ENCODE measurements at places on chromosomes 7 and 10.
A peak's percentile ranks its signal among the peaks of the same experiment; 100 is the strongest.

DNA sequence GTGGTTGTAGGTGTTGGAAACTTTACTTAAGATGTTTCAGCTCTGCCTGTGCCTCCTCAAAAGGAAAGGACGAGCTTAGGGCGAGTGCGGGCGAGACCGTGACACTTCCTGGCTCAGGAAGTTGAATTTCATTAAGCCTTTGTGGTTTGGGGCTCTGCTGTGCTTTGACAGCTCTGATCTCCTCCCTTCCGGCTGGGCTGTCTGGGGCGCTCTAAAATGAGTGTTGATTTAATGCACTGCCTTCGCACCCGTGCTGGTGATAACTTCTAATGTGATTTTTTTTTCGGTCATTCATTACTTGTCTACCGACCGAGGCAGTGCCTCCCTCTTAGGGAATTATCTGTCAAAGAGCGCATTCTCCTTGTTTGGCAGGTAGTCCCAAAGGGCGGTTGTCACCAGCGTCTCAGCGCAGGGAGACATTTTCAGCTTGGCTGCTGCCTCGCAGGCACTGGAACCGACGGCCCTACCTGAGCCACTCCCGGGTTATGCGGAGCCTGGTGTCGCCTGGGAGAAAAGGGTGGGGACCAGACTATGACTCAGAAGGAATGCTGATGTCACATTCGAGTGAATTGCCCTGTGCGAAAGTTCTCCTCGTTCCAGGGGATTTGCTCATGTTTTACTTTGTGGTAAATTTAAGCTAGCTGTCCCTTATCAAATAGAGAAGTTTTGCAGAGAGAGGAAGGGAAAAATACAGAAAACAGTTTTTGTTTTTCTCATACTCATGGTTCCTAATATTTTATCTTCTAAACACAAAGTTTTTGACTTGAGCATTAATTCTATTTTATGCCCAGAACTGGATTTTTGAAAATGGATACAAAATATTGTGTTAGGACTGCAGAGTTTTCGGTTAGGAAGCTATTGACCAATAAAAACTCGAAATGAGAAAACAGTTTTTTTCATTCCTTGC lies 920 bp downstream of the TES start:
- H3K36me3 ChIP-seq: no peaks in the 10 kb centered on the region
- H3K27me3 ChIP-seq: peaks cover 18% of the 10 kb centered on the region
- peak overlapping the region; percentile 90 for H3K27ac ChIP-seq
- peaks cover 5% of the 10 kb centered on the region for H3K4me1 ChIP-seq
- peak overlapping the region; percentile 84 for H3K4me3 ChIP-seq

GRCh38 chr10:51918884-51919325 lies 219.5 kb upstream of the CSTF2T start:
- no peaks in the 10 kb centered on the region for H3K4me1 ChIP-seq
- H3K27me3 ChIP-seq: no peaks in the 10 kb centered on the region
- no peak overlapping the region for H3K27ac ChIP-seq
- DNase-seq: peak; percentile 25
- no peak overlapping the region for H3K4me3 ChIP-seq

- DNase-seq: no peak
- no peaks in the 10 kb centered on the region for H3K27me3 ChIP-seq
- peaks cover 15% of the 10 kb centered on the region for H3K4me1 ChIP-seq
- H3K27ac ChIP-seq: peak overlapping the region; percentile 91
- H3K36me3 ChIP-seq: no peaks in the 10 kb centered on the region
Observed at GRCh38 chr10:100008708-100009282, 952 bp downstream of the DNMBP start.

DNA sequence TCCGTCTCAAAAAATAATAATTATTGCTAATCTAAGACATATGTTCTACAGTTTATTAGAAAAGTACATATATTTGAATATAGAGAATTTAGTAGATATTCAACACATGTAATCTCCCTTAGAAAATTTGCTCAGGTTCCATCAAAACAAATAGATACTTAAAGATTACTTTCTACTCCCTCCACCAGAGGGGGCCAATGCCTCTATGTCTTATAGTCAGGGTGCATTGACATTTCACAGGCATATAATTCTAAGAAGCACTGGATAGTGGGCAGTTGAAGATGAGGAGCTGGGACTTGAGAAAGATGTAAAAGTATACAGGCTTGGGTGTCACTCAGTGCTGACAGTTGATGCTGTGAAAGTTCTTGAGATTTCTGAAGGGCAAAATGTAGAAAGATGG lies 301.6 kb upstream of the HPS1 start:
- H3K4me1 ChIP-seq: no peaks in the 10 kb centered on the region
- no peak overlapping the region for H3K27ac ChIP-seq
- no peaks in the 10 kb centered on the region for H3K36me3 ChIP-seq
- DNase-seq: no peak

GRCh38 chr7:69269806-69270205 lies 328.5 kb upstream of the AUTS2 start:
- H3K4me1 ChIP-seq: no peaks in the 10 kb centered on the region
- no peaks in the 10 kb centered on the region for H3K27me3 ChIP-seq
- H3K36me3 ChIP-seq: no peaks in the 10 kb centered on the region
- H3K27ac ChIP-seq: no peak overlapping the region
- DNase-seq: no peak

- H3K36me3 ChIP-seq: no peaks in the 10 kb centered on the region
- DNase-seq: no peak
- H3K27me3 ChIP-seq: no peaks in the 10 kb centered on the region
Observed at GRCh38 chr7:41882745-41883420, 180.0 kb upstream of the INHBA start.

GRCh38 chr7:87148332-87148955 lies 3.8 kb upstream of the DMTF1 start:
- H3K4me3 ChIP-seq: no peak overlapping the region
- H3K27ac ChIP-seq: no peak overlapping the region
- no peaks in the 10 kb centered on the region for H3K27me3 ChIP-seq

GRCh38 chr10:97656777-97657176 lies 16.3 kb downstream of the PI4K2A start:
- no peak overlapping the region for H3K4me3 ChIP-seq
- H3K27me3 ChIP-seq: no peaks in the 10 kb centered on the region
- no peaks in the 10 kb centered on the region for H3K4me1 ChIP-seq
- H3K36me3 ChIP-seq: peaks cover 25% of the 10 kb centered on the region
- H3K27ac ChIP-seq: no peak overlapping the region
- no peak for DNase-seq

DNA sequence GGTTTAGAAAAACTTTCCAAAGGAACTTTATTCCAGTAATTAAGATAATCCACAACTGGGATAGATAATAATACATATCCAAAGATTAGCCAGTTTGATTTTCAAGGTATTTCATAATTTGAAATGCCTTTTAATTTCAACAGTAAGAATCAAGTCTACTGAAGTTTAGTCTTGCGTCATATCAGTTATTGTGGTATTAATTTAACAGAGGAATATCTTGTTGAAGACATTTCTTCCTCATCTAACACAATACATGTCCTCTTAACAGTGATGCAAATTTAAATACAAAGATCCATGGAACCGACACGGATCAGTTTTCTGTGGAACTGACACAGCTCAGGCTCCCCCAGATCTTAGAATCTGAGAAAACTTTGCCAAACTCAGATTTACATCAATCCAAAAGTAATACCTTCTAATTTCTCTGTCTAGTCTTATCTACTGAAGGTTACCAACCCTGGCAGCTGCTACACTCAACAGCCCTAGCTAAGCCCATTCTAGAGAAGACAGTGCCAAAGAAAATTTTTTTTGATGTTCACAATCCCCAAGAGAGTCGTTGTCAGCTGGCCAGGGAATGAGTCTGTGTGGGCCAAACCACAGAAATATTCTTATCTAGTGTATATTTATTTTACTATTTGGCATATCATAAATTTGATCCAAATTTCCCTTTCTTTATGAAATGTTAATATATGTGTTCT lies 365.2 kb upstream of the MEOX2 start:
- H3K36me3 ChIP-seq: no peaks in the 10 kb centered on the region
- no peak overlapping the region for H3K27ac ChIP-seq
- H3K4me1 ChIP-seq: peaks cover 4% of the 10 kb centered on the region
- H3K4me3 ChIP-seq: no peak overlapping the region
- DNase-seq: peak; percentile 91
- H3K27me3 ChIP-seq: no peaks in the 10 kb centered on the region

DNA sequence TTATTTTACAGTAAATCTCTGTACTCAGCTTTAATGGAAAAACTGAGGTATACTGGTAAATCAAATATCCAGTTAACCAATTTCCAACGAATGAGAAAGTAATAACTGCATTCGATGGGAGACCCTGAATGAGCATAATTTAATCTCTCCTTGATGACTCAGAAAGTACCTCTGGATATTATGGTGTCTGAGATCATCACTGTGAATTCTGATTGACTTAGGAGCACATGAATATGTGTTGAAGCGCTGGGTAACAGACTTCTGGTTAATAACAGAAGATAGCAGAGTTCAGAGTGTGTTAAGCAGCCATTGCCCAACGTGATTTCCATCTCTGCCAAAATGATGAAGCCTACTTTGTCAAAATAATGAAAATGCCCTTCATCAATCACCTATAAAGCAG lies 116.6 kb downstream of the NRP1 start:
- H3K27me3 ChIP-seq: no peaks in the 10 kb centered on the region
- no peak overlapping the region for H3K4me3 ChIP-seq
- peaks cover 19% of the 10 kb centered on the region for H3K36me3 ChIP-seq

DNA sequence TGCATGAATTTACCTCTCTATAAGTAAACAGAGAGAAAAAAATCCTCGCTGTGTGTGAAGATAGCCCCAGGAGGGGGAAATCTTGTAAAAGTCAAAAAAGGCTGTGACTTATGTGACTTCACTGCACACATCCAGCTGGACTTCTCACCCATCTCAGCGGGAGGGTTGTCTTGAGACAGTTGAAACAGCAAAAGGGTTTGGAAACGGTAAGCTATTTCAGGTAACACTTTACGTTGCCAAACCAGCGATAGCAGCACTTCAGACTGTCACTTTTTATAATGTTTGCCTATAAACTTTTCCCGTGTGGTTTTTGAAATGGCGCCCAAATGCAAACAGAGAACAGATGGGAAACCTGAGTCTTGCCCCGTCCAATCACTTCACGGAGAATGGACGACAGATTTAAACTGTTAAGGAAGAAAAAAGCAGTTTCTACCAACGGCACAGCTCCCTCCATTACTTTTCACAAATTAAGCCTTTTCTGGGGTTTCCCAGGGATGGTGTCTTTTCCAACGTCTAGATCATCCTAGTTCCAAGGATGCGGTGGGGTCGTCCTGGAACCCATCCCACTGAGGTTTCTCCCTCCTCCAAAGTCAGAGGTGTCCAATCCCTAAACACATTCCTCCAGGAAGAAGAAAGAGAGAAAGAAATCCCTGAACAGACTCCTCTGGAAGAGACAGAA lies 25.2 kb downstream of the FGFR2 start:
- H3K36me3 ChIP-seq: no peaks in the 10 kb centered on the region
- H3K4me3 ChIP-seq: no peak overlapping the region
- no peaks in the 10 kb centered on the region for H3K27me3 ChIP-seq
- no peak overlapping the region for H3K27ac ChIP-seq

GRCh38 chr7:13524076-13524475 lies 465.4 kb downstream of the ETV1 start:
- H3K27ac ChIP-seq: no peak overlapping the region
- DNase-seq: peak; percentile 26
- H3K4me3 ChIP-seq: no peak overlapping the region
- no peaks in the 10 kb centered on the region for H3K27me3 ChIP-seq

DNA sequence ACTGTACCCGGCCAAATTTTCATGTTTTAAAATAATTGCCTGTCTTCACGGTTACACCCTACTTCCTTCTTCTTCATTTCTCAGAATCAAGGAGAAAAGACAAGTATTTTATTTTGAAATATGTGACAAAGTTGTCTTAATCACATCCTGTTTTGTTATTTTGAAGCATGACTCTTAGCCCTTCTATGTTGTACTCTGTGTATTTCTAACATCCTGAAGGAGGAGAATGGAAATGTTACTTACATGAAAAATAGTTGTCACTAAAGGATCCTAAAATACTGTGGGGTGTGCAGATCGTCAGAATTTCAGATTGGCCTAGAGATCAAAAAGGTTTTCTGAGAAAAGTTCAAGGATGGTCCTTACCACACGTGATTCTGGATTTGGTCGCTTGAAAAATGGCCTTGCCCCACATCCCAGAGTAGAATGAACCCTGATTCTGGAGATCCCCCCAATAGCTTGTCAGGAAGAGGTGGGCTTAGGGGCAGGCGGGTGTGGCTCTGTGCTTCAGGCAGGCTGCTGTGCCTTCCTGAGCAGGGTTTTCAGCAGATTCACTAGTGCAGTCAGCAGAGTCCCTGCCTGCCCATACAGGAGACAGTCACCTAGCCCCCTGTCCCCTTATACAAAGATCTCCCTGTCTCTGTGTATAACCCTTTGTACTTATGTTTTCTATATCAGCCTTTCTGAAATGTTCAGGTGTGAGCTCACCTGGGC lies 8.6 kb downstream of the UPP1 start:
- no peak for DNase-seq
- H3K36me3 ChIP-seq: no peaks in the 10 kb centered on the region
- H3K4me3 ChIP-seq: no peak overlapping the region

GRCh38 chr7:29857654-29858053 lies 51.3 kb downstream of the WIPF3 start:
- H3K27me3 ChIP-seq: peaks cover 7% of the 10 kb centered on the region
- no peak overlapping the region for H3K27ac ChIP-seq
- no peak overlapping the region for H3K4me3 ChIP-seq
- no peak for DNase-seq
- no peaks in the 10 kb centered on the region for H3K4me1 ChIP-seq
- no peaks in the 10 kb centered on the region for H3K36me3 ChIP-seq

DNA sequence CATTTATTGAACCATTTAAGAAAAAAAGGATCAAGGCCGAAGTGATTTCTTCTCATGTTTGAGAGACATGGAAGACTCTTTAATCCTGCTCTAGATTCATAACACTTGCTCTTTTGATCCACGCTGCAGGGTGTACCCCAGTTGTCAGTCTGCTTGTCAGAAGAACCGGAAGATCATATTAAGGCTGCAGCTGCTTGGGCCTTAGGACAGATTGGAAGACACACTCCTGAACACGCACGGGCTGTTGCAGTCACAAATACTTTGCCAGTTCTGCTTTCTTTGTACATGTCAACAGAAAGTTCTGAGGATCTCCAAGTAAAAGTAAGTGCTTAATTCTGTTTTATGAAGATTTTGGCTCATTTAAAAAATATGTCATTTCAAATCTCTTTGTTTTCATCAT lies 46.3 kb downstream of the SPAG6 start:
- H3K4me1 ChIP-seq: no peaks in the 10 kb centered on the region
- no peak overlapping the region for H3K4me3 ChIP-seq
- no peak overlapping the region for H3K27ac ChIP-seq
- DNase-seq: no peak
- H3K27me3 ChIP-seq: no peaks in the 10 kb centered on the region

DNA sequence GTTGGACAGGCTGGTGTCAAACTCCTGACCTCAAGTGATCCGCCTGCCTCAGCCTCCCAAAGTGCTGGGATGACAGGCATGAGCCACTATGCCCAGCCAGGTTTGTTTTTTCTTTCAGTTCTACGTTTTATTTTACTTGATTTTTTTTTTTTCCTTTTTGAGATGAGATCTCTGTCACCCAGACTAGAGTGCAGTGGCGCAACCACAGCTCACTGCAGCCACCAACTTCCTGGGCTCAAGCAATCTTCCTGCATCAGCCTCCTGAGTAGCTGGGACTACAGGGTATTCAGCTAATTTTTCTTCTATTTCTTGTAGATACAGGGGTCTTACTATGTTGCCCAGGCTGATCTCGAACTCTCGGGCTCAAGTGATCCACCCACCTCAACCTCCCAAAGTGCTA lies 24.3 kb downstream of the GDI2 start:
- H3K27ac ChIP-seq: no peak overlapping the region
- H3K4me1 ChIP-seq: no peaks in the 10 kb centered on the region
- H3K27me3 ChIP-seq: no peaks in the 10 kb centered on the region
- DNase-seq: no peak
